ENCODE measurements at places on chromosomes 12 and 14.
A peak's percentile ranks its signal among the peaks of the same experiment; 100 is the strongest.

DNA sequence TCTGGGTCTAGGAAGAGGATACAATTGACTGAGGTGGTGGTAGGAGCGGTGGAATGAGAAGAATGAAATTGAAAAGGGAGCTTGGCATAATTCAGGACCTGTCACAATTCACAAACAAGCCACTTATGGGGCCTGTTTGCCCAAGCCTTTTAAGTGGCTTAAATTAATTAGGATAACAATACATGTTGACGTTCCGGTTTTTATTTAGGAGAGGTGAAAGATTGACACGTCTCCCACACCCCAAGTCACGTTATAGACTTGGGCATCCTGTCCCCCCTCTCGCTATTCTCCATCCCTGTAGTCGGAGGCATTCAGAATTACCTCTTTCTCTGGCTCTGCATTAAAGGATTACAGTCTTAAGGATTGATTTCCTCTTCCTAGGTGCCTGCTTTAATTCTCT is 954 bp upstream of the CALCOCO1 start:
- no peak for DNase-seq

- no peak for DNase-seq
These were observed 126.3 kb downstream of the ANO6 start for GRCh38 chr12:45342171-45342570.

DNA sequence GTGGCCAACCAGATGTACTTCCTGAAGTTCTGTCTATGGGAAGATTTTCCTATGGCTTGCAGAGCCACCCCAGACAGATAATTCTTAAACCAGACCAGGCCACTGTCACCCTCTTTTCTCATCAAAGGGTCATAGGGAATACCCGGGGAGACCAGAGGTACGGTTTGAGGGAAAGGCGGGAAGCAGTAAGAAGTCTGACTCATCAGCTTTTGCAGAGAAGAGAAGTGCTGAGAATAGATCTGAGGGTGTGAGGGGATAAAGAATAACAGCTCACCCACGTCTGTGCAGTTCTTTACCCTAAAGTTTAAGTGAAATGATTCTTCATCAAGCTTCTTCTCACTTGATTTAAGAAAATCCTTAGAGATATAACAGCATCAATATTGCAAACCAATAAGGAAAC is 21.3 kb upstream of the POC1B start:
- DNase-seq: no peak

GRCh38 chr12:2118061-2118460 is 65.3 kb downstream of the CACNA1C start:
- no peak for DNase-seq

GRCh38 chr12:118058881-118059280 is 2.1 kb downstream of the WSB2 start:
- no peak for DNase-seq

GRCh38 chr12:46803517-46803916 is 22.3 kb downstream of the SLC38A4 start:
- DNase-seq: no peak

GRCh38 chr12:117069926-117070900 is 29.0 kb downstream of the TESC start:
- no peak for DNase-seq

DNA sequence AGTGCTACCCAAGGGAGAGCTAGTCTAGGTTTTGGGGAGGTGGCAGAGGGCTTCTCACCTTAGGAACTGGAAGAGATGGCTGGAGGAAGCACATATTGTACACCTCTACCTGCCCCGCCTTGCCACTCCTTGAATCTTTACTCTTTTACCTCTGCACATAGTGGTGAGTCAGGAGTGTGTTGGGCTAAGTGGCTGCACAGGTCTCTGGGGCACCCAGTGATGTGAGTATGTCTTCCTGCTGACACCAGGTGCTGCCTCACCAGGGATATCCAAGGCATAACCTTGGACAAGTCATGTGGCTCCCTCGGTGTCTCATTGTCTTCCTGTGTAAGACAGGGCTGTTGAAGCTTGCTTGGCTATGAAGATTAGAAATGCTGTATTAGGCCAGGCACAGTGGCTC is 19.8 kb upstream of the CABP1 start:
- DNase-seq: no peak

GRCh38 chr14:106850913-106851825 is 1324.8 kb downstream of the TMEM121 start:
- DNase-seq: no peak

GRCh38 chr14:104563742-104564615 is 15.6 kb upstream of the C14orf180 start:
- peak; percentile 59 for DNase-seq

DNA sequence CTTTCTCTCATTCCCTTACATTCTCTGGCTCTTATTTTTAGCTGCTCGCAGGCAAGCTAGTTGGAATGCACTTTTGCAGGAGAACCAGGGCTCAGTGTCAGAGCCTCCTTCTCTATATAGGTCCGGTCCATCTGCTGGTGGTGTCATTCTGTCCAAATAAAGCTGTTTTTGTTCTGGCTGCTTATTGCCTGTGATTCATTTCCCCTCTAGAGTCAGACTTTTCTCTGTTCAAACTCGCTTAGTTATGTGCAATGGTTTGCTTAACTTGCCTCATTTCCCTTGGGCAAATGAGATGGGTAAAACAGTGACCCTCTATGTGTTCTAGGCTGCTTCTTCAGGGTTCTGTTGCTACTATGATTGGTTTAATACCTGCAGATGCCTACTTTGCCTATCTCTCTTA is 2.9 kb downstream of the SMARCD1 start:
- no peak for DNase-seq

DNA sequence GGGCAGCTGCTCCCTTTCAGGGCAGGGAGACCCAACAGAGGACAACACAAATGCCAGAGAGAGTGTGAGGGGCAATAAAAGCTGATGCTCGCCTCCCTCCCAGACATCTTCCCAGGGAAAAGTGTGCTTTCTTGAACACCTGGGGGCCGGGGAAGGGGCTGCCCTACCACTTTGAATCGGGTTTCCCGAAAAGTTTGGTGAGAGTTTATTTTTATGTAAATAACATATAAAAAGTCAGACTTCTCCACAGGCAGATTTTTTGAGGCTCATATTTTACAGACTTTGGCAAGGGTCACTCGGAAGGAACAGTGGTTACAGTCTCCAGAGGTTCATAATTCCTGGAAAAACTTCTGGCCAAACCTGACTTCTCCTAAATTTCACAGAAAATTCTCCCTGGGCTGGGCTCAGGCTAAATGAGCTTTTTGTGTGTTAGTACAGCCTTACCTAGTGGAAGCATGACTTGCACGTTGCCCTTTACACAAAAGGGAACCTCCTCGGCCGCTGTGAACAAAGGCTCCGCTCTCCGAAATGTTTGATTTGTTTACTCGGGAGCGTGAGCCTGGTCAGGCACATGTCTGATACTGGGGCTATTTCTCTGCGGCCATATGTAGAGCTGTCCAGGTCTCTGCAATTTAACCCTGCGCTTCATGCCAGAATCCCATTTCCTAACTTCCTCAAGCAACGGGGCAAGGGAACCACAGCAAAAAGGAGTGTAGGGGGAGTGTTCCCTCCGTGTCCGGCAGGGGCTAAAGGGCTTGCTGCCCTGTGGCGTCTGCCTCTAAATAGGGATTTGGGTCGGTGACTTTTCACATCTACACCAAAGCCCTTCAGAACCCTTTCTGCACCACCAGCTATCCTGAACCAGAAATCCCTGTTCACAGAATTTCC is 3.4 kb downstream of the RTL1 start:
- DNase-seq: no peak

DNA sequence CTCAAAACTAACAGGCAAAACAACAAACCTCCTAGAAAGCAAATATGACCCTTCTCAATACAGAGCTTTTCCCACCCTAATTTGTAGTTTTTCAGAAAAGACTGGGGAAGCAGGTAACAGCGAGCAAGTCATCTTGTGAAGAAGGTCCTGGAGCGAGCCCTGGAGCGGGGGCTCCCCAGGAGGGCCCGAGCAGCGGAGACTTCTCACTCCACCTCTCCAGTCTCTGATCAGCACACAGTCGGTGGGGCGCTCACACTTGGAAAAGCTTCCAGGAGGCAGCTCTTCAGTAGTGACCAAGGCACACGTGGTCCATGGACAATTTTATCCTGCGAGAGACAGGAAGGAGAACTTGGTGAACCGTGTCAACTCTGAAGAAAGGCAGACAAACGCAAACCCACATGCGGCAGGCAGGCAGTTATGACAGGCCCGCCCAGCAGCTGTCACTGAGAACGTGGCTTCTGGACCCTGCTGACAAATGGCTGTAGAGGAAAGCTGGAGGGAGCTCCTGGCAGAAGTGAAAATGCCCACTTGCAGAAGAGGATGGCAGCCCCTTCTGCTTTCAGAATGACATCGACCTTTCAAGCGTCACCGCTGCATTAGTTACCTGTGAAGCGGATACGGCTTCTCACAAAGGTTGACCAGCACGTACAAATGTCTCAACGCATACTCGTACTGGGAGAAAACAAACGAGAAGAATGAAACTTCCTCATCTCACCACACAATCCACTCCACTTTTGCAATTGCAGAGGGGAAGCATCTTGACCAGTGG is 44.2 kb downstream of the LGMN start:
- no peak for DNase-seq

DNA sequence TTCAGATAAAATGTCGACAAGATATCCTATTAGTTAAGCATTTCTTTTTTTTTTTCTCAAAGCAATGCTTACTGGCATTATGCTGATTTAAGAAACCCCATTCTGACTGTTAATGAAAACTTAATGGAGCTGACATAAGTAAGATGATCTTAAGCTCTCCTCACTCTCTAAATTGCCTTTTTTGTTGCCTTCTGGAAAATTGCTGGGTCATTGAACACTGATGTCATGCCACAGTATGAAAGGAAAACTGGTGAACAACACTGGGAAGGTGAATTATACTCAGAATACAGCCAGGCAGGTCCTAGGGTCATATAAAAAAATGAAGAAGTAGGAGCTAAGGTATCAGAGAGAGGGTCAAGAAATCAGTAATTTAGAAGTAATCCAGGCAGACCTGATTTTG is 179.9 kb downstream of the BTG1 start:
- no peak for DNase-seq

DNA sequence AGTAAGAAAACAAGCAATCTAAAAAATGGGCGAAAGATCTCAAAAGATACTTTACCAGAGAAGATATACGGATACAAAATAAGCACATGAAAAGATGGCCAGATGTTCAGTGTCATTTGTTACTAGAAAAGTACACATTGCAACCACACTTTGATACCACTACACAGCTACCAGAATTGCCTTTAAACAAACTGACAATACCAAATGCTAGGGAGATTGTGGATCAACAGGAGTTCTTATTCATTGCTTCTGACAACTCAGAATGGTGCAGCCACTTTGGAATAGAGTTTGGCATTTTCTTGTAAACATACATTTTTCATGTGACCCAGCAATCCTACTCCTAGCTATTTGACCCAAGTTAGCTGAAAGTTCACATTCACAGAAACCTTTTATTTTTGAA is 136.3 kb downstream of the FUT8 start:
- DNase-seq: no peak

DNA sequence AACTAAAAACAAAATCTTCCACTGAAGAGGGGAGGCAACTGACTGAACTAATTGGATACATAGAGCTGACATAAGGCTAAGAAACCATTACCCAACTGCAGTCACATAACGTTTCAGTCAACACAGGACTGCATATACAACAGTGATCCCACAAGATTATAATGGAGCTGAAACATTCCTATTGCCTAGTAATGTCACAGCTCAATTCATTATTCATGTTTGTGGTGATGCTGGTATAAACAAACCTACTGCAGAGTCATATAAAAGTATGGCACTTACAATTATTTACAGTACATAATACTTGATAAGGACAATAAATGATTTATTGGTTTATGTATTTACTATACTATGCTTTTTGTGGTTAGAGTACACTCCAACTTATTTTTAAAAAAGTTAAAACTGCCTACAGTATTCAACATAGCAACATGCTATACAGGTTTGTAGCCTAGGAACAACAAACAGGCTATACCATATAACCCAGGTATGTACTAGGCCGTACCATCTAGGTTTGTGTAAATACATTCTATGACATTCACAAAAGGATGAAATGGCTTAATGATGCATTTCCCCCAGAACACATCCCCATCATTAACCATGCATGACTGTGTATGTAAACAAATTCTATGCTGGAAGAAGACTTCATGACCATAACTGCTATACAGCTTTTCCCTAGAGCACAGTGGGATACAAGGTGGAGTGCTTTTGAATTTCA is 4.3 kb downstream of the NAP1L1 start:
- no peak for DNase-seq

DNA sequence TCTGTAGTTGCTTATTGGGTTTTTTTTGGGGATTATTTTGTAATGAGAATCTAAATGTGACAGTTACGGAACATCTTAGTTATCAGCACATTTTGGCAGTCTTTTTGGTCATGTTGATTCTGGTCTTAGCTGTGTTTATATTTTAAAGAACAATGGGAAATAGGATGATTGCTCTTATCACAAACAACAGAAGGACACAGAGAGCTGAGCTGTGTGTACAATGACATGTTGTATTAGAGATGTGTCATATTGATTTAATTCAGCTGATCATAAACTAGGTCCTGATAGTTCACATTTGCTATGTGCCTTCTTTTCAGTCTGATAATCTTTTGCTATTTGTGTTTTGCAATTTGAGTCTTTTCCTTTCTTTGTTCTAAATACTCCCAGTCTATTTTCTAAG is 781.7 kb downstream of the TRHDE start:
- no peak for DNase-seq

GRCh38 chr14:92653162-92653651 is 95.2 kb downstream of the LGMN start:
- DNase-seq: no peak

- DNase-seq: no peak
These were observed 499.2 kb upstream of the ATP2B1 start for GRCh38 chr12:90207799-90208198.

DNA sequence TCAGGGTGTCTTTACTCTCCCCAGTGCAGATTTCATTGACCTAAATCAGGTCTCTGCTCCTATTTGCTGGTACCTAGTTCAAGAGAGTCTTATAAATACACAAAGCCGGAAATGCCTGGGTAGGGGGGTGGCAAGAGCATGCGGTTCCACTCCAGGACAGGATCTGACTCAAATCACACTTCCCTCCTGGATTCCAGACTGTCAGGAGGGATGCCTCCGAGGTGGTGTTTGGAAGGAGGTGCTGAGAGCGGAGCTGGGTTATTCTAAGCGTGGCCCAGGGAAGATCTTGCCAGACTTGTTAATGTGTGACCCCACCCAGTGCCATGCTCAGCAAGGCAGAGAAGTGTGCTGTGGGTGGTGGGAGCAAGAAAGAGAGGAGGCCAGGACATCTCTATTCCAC is 49.8 kb downstream of the B4GALNT3 start:
- DNase-seq: no peak

DNA sequence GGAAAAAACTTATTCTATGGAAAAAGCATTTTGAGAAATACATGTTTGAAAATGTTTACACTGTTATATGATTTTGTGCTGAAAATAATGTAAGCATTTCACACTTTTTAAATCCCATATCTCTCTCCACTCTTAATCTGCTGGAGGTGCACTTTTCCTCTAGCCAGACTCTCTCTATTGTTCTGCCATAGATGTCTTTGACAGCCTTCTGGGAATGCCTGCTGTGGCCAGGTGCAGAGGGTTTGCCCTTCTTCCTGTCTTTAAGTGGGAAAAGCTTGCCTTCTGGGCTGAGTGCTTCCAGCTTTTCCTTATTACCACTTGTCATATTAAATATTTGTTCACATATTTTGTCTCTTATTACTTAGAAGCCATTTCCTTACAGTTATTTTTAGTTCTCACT is 60.1 kb upstream of the PPM1H start:
- DNase-seq: no peak

All from SK-N-DZ (cell line).